Activated CD8-positive, alpha-beta T cell treated with anti-CD3 and anti-CD28 coated beads for 36 hours (primary cell): ENCODE measurements at places on chromosomes 12 and 14. TPM values are rescaled to one million over a fixed set of nuclear protein-coding genes. Genes with fewer than 3 reads are reported as not detected.

ZFC3H1 gene
- total RNA-seq = 58.4 TPM

TAS2R42 gene
- total RNA-seq = not detected

ACOT4 gene
- 2.2 TPM for total RNA-seq

P2RX2 gene
- total RNA-seq = not detected

NRIP2 gene
- not detected for total RNA-seq

DNAI7 gene
- total RNA-seq = not detected

PABPN1 gene
- 258 TPM for total RNA-seq

ANO2 gene
- total RNA-seq = not detected

SLC5A8 gene
- total RNA-seq = not detected

MYF6 gene
- not detected for total RNA-seq

FITM1 gene
- total RNA-seq = 0.56 TPM
